Fibroblast of skin of left biceps (primary cell): ENCODE measurements at places on chromosomes 12 and 14.
A peak's percentile ranks its signal among the peaks of the same experiment; 100 is the strongest.

DNA sequence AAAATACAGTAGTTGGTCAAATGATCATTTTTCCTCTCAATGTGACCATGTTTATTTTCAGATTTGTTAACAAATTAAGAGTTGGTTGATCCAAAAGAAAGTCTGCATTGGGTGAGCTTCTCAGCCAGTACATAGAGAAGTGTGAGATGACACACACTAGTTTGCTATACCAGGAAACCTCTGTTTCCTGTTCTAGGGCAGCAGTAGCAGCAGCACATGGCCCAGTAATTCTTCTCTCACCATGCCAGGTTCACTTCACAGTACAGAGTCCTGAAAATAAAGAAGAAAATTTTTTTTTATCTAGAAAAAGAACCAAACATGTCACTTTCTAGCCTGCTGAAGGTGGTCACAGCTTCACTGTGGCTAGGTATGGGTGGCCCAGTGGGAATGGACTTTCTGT, 250.2 kb upstream of the OR4E1 start:
- no peak for DNase-seq

- no peak for DNase-seq
These were observed 23.3 kb downstream of the TPCN1 start for GRCh38 chr12:113244478-113244958.

GRCh38 chr12:111107392-111108178, 187.2 kb upstream of the MYL2 start:
- no peak for DNase-seq

DNA sequence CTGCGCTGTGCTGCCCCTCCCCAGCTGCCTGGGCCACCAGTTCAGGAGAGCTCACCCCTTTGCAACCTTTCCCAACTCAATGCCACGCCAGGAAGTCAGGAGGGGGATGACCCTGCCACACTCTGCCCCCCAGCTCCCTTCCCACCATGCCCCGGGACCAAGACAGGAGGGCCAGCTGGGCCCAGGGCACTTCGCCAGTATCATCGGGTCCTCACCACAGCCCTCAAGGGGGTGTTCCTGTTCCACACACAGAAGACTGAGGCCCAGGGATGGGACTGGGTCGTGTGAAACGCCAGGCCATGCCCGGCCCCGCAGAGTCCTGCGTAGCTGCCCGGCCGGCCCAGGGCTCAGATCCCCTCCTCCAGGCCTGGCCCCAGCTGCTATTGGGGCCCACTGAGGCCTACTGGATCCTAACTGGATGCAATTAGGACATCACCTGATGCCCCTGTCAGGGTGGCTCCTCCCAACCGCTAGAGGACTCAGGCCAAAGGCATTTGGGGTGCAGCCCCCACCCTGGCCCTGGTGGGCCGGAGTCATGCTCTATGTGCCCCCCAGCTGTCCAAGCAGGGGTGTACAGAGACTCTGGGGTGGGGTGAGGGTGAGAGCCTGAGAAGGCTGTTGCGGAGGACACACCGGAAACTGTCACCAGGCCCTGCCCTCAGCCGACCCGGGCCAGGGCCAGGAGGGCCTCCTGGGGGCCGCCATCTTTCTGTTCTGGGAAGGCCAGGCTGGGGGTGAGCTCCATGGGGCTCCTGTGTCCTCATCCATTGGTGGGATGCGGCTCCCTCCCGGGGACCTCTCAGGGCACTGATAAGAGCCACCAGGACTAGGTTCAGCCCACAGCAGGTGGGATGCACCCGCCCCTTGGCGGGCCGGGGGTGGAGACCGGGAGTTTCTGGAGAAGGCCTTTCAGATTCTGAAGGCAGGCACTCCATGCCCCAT, 29.3 kb upstream of the ANKRD9 start:
- no peak for DNase-seq

DNA sequence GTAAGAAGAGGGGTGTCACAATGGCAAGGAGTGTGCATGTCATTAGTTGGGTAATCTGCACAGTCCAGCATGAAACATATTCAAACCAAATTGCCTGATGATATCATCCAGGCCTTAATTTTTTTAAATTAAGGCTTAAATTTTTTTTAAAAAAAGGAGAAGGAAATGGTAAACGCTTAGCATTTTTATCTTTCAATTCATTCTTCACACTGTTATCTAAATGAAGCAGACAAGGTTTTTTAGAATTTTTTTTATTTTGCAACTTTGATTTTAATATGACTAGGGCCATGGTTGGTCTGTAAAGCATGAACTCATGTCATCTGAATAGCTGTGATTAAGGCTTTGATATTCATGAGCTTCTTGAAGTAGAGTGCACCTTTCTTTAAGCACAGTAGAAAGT, 362.5 kb downstream of the SYT1 start:
- DNase-seq: no peak

DNA sequence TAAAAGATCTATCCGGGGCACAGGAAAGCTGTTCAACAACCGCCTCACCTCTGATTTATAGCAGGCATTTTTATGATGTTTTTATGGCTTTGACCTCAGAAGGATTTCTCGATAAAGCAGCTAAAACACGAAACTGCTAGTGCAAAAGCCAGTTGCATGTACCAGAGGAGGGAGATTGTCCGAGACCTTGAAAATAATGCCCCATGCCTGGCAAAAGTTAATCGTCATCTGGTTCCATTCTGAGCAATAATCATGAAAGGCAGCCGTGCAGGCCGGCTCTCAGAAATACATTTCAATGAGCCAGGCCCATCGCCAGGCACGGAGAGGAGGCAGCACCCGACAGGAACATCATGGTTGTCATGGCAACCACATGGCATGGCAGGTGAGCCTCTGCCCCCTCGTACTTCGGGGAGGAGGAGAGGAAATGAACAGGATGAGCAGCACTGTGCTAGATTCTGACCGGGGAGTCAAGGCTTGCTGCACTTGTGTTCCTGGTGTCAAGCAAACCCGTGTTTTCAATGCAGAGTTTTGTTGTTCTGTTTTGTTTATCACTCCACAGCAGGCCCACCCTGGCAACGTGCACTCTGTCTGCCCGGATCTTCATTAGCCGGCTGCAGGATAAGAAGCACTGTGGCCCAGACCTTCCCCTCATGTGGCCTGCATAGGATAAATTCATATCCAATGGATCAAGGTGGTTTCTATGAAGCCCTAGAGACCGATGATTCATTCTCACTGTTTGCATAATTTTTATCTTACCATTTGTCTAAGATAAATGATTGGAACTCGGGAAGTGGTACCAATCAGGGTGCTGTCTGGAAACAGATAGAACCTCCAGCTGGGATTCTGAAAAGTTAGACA, 160.2 kb downstream of the RIMBP2 start:
- no peak for DNase-seq

GRCh38 chr14:55151601-55152000, 22.5 kb downstream of the LGALS3 start:
- DNase-seq: no peak

DNA sequence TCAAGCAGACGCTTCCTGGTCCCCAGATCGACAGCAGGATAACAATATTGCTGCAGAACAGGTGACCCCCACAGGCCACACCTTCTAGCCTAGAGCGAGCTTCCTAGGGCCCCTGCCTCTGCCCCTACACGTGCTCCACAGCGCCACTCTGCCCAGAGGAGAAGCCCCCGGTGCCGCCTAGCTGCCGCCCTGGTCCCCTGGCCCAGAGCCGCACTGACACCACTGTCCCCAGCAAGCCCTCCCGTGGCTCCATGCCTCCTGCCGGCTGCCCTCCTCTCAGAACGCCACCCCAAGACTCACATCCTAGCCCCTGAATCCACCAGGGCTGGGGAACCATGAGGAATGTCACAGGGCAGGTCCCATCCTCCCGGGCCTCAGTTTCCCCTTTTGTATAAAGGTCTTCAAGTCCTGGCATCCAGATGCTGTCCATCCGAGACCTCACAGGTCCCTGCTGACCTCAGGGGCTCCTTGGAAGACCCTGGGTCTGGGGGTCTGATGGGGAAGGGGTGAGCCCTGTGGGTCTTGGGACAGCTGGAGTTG, 31.0 kb downstream of the JAG2 start:
- no peak for DNase-seq

DNA sequence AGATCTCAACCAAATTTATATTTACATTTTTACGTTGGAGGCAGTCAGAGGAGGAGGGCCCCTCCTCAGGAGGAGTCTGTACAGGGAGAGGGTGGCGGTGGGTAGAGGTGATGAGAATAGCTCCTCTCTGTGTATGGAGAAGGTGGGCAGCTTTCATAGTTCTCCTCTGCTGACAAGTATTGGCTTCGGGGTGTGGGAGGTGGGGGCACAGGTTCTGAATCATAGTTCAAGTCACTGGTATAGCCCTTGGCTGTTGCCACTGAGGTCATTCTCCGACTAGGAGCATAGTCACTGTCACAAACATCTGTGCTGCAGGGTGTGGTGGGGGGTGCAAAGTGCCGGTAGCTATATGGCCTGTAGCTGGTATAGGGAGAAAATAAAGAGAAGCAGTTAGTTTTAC, 50.3 kb downstream of the BCL2L14 start:
- no peak for DNase-seq

GRCh38 chr12:85955127-85955526, 81.0 kb downstream of the NTS start:
- DNase-seq: no peak

GRCh38 chr14:74204491-74204890, 34.8 kb upstream of the VSX2 start:
- DNase-seq: no peak

DNA sequence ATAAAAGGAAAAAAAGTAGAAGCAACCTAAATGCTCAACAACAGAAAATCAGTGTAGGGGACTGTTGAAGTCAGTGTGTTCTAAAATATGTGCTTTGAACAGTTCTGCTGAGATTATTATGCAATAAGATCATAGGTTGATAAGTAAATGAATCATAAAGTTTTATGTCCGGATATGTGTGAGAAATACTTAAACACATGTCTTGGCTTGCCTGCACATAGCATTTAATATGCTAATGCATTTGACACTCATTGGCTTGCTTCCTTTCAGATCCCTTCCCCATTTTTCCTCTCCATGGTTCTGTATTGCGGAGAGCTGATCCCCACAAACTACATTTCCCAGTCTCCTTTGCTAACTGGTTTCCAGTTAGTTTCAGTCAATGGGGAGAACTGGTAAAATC, 573.8 kb upstream of the TBX3 start:
- DNase-seq: peak; percentile 57

DNA sequence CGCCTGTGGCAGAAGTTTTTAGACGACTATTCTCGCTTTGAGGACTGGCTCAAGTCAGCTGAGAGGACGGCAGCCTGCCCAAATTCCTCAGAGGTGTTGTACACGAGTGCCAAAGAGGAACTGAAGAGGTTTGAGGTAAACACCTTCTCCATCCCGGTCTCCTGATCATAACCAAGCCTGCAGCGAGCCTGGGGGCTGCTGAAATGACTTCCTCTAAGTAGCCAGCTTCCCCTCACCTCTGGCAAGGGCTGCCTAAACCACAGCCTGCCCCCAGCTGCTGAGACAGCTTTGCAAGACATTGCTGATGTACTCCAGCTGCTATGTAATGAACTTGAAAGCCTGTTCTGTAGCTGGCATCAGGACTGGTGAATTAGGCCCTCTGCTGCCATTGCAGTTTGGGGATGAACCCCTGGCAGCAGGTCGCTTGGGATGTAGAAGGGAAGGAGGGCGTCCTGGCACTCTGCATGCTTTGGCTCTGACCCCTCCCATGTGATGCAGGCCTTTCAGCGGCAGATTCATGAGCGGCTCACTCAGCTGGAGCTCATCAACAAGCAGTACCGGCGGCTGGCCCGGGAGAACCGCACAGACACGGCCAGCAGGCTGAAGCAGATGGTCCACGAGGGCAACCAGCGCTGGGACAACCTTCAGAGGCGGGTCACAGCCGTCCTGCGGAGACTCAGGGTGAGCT, 84.6 kb downstream of the ESR2 start:
- DNase-seq: no peak

GRCh38 chr14:61026526-61026925, 45.5 kb downstream of the SLC38A6 start:
- DNase-seq: no peak

- no peak for DNase-seq
These were observed 30.3 kb upstream of the SMOC1 start for GRCh38 chr14:69848903-69849391.

- DNase-seq: no peak
These were observed 56.6 kb downstream of the SUDS3 start for GRCh38 chr12:118432812-118433545.

GRCh38 chr12:122304924-122305323, 38.6 kb upstream of the VPS33A start:
- no peak for DNase-seq

- DNase-seq: no peak
These were observed 67.0 kb downstream of the FBXW8 start for GRCh38 chr12:116977465-116978380.

- no peak for DNase-seq
These were observed 79.6 kb upstream of the IFNG-AS1 start for GRCh38 chr12:67909681-67910080.

DNA sequence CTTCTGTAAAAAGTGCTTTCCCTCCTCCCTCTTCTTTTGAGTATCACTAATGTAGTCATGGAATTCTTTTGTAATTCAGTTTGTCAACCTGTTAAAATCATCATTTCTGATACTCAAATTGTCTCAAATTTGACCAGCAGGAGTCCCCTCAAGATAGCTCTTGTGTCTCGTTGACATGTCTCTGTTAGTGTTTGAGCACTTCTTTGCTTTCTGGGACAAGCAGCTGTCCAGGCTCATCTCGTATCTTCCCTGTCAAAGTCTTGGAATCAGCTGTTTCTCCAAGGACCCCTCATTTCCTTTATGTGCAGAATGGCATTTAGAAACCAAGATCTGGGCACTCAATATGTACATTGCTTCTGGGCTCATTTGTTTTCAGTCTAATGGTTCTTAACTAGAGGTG, 10.7 kb downstream of the CIPC start:
- no peak for DNase-seq

GRCh38 chr12:33795536-33795935, 226.8 kb upstream of the ALG10 start:
- DNase-seq: no peak

DNA sequence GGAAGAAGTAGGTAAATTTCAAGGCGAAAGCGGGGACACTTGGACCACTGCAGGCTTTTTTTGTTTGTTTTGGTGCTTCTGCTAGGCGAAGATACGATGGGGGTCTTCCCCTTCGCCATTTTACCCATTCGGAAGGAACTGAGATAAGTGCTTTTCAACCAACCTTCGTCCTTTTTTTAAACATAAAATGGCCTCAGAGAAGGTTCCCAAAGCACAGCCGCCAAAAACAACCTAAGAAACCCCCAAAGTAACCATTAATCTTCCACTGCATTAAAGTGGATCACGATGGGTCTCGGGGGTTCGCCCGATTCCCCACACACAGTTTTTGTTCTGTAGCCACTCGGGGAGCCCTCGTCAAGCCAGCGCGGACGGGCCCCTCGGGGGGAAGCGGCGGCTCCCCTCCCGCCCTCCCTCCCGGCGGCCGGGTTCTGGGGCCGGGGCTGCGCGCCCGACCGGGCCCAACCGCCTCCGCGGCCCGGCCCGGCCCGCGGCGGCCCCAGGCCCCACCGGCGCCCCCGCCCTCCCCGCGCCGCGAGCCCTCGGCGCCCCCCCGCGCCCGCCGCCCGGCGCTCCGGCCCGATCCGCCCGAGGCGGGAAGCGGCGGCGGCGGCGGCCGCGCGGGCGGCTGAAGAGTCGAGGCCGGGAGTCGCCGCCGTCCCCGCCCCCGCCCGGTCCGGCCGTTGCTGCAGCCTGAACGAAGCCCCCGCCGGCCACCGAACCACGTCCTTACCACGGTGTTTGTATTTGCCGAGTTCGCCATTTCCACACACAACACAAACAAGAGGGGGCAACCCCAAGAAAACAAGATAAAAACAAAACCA, 790 bp downstream of the GTF2A1 start:
- DNase-seq: no peak

GRCh38 chr12:128699106-128699505, 124.7 kb downstream of the SLC15A4 start:
- no peak for DNase-seq
